ENCODE measurements at places on chromosomes 4 and X. TPM values are rescaled to one million over a fixed set of nuclear protein-coding genes. Genes with fewer than 3 reads are reported as not detected.

INPP4B gene
- total RNA-seq = 18.7 TPM

- H3K27me3 ChIP-seq = peaks cover 5% of the 10 kb centered on the region
- no peaks in the 10 kb centered on the region for H3K4me1 ChIP-seq
- no peak overlapping the region for H3K27ac ChIP-seq
These were observed 117.7 kb downstream of the ADAMTS3 start for GRCh38 chr4:72451349-72451748.

ZCCHC18 gene
- 6.8 TPM for total RNA-seq

GRCh38 chr4:129488427-129488826, 392.5 kb downstream of the C4orf33 start:
- DNase-seq = no peak
- H3K27me3 ChIP-seq = peaks cover 2% of the 10 kb centered on the region
- H3K36me3 ChIP-seq = no peaks in the 10 kb centered on the region
- H3K4me3 ChIP-seq = no peak overlapping the region
- H3K4me1 ChIP-seq = no peaks in the 10 kb centered on the region

ATP2B3 gene
- total RNA-seq = 0.37 TPM

MAGEC3 gene
- not detected for total RNA-seq

DNA sequence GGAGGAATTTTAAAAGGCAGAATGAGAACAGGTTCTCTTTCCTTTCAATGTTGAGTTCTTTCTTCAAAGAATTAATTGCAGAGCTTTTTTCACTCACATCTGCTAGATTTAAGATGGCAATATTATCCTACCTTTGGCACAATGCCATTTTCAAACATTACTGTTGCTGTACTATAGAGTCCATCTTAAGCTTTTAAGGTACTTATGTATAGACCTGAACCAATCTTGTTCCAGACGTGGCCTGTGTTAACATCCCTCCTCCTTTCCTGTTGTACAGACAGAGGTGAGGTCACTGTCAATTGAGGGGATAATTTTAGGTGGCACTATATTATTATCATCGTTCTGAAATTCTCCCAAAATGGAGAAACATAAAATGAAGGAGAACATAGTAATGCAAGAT, 53.0 kb upstream of the MYOZ2 start:
- H3K27me3 ChIP-seq = no peaks in the 10 kb centered on the region
- H3K4me3 ChIP-seq = no peak overlapping the region
- no peak for DNase-seq
- no peaks in the 10 kb centered on the region for H3K36me3 ChIP-seq
- H3K4me1 ChIP-seq = no peaks in the 10 kb centered on the region

ESX1 gene
- not detected for total RNA-seq

- DNase-seq = no peak
- H3K4me1 ChIP-seq = peaks cover 15% of the 10 kb centered on the region
- peaks cover 2% of the 10 kb centered on the region for H3K36me3 ChIP-seq
- H3K27ac ChIP-seq = no peak overlapping the region
These were observed 47.8 kb downstream of the APLN start for GRCh38 chrX:129606918-129607317.

PDE6B gene
- total RNA-seq = 2.3 TPM

C4orf36 gene
- total RNA-seq = 0.60 TPM

DNA sequence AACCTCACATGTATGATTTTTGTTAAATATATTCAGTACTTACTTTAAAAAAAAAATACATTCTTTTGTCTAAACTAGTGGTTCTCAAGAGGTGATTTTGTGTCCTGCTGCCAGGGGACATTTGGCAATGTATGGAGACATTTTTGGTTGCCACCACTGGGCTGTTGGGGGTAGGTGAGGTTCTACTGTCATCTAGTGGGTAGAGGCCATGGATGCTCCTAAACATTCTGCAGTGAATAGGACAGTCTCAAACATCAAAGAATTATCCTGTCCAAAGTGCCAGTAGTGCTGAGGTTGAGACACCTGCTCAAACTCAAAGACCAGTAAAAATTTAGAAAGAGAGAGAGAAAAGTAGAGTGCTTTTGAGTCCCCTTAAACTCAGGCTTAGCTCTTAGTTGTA, 32.9 kb upstream of the PGM2 start:
- no peak overlapping the region for H3K4me3 ChIP-seq
- no peaks in the 10 kb centered on the region for H3K36me3 ChIP-seq
- no peak overlapping the region for H3K27ac ChIP-seq
- H3K27me3 ChIP-seq = peaks cover 2% of the 10 kb centered on the region
- no peak for DNase-seq

DNA sequence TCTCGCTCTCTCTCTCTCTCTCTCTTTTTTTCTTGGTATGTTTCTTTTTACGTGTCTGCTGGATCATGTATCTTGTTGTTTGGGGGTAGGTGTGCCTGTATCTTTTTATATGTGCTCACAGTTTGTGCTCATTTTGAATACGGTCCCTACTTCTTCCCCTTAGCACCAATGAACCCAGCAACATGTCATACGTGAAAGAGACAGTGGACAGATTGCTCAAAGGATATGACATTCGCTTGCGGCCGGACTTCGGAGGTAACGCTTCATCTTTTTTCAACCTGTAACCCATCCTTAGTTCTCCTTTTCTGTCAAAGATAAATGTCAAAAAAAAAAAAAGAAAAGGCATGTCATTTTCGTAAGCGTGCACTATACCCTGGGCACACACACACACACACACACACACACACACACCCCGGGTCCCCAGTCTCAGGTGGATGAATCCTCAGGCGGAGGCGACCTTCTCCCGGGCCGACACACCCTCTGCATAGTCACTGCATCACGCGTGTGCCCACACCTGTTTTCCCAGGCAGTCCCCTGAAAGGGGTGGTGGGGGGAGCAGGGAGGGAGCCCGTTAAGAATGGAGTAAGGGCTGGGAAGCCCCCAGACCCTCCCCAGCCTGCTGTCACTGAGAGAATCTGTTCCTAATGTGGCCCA, 511 bp downstream of the GABRB1 start:
- H3K27me3 ChIP-seq = peaks cover 55% of the 10 kb centered on the region
- peaks cover 3% of the 10 kb centered on the region for H3K36me3 ChIP-seq
- H3K27ac ChIP-seq = no peak overlapping the region
- DNase-seq = peak; percentile 72
- H3K4me3 ChIP-seq = peak overlapping the region; percentile 57

- DNase-seq = no peak
- H3K4me1 ChIP-seq = peaks cover 5% of the 10 kb centered on the region
- H3K27ac ChIP-seq = no peak overlapping the region
- H3K36me3 ChIP-seq = no peaks in the 10 kb centered on the region
These were observed 2332.1 kb downstream of the PCDH7 start for GRCh38 chr4:33052241-33052640.

DNA sequence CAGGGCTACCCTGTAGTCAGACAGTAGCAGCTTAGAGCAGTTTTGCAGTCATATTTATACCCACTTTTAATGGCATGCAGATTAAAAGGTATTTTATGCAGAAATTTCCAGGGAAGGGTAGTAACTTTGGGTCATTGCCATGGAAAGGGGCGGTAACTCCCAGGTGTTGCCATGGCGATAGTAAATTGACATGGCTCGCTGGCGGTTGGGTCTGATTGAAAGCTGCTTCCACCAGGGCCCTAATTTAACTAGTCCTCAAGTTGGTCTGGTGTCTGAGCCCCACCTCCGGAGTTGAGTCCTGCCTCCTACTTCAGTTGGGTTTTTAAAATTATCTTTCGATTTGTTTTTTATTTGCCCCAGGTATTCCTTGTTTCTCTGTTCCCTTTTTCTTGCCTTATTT, 70.1 kb downstream of the NAA11 start:
- no peaks in the 10 kb centered on the region for H3K36me3 ChIP-seq
- DNase-seq = no peak
- no peak overlapping the region for H3K4me3 ChIP-seq
- no peaks in the 10 kb centered on the region for H3K27me3 ChIP-seq

DNA sequence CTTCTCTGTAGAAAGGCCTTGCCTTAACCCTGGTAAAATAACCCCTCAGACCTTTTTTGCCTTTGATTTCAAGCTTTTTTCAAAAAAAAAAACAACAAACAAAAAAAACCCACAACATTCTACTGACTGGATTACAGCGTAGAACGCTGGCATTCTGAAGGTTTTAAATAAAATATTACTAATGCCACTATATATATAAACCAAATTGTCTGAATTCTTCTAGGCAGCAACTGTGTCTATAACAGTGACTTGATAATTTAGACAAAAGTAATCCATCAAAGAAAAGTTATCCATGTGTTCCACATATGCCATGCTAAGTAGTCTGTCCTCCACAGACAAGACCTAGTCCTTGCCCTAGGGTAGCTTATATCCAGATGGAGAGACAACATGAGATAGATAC, 33.6 kb upstream of the CXCL8 start:
- no peak overlapping the region for H3K27ac ChIP-seq
- no peak overlapping the region for H3K4me3 ChIP-seq
- no peaks in the 10 kb centered on the region for H3K27me3 ChIP-seq

DNA sequence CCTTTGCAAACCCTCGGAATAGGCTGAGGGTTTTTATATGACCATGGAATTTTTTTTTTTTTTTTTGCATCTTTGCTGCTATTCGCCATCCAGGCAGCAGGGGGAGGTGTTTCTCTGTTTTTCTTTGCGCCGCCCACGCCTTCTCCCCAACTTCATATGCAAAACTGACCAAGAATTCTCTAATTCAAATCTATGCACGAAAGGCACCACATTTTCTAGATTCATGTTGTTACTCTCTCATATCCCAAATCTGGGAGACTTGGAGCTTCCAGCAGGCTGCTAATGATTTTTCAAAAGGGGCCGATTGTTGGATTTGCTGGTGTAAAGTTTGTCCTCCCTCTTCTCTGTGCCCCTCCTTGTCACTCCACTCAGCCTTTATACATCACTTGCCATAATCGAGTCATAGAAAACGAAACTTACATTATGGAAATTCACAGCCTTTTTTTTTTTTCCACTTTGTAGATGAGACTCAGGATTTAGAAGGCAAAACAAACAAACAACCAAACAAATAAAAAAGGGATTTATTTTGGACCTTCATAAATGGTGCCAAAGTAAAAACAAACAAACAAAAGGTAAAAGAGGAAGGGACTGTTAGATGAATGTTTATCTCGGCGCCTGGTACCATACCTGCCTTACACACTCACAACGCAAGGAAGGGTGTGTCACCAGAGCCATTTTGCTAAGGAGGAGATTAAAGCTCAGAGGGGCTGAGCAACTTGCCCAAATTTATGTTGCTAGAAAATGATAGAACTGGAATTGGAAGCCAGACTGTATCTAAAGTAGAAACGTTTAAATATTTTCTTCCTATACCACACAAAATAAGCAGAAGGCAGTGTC, 29.3 kb upstream of the BOD1L1 start:
- peaks cover 18% of the 10 kb centered on the region for H3K4me1 ChIP-seq
- no peaks in the 10 kb centered on the region for H3K27me3 ChIP-seq
- H3K36me3 ChIP-seq = no peaks in the 10 kb centered on the region
- no peak for DNase-seq

NPY2R gene
- not detected for total RNA-seq

- H3K27me3 ChIP-seq = no peaks in the 10 kb centered on the region
- H3K27ac ChIP-seq = peak overlapping the region; percentile 89
- peaks cover 54% of the 10 kb centered on the region for H3K4me1 ChIP-seq
- no peak for DNase-seq
These were observed 22.5 kb downstream of the RWDD4 start for GRCh38 chr4:183636503-183636902.

DNA sequence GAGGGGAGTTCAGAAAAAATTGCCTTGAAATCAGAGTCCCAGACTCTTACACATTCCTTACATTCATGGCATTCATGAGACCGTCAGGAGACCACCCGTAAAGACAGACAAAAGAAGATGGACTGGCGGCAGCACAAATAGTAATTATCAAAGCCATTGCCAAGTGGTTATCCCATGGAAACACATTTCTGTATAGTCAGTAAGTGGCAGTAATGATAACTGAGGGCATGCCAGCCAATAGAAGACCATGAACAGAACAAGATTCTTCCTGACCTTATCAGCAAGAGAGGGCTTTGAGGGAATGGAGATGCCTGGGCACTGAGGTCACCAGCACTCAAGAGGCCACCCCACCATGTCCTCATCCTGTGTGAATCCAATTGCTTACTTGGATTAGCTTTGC, 121.7 kb upstream of the HCCS start:
- DNase-seq = no peak
- H3K27ac ChIP-seq = no peak overlapping the region
- H3K36me3 ChIP-seq = no peaks in the 10 kb centered on the region
- H3K4me1 ChIP-seq = peaks cover 15% of the 10 kb centered on the region

CLIC2 gene
- 0.97 TPM for total RNA-seq

- H3K27ac ChIP-seq = peak overlapping the region; percentile 73
- DNase-seq = no peak
- no peak overlapping the region for H3K4me3 ChIP-seq
These were observed 11.9 kb downstream of the ENPEP start for GRCh38 chr4:110487873-110488272.

DNA sequence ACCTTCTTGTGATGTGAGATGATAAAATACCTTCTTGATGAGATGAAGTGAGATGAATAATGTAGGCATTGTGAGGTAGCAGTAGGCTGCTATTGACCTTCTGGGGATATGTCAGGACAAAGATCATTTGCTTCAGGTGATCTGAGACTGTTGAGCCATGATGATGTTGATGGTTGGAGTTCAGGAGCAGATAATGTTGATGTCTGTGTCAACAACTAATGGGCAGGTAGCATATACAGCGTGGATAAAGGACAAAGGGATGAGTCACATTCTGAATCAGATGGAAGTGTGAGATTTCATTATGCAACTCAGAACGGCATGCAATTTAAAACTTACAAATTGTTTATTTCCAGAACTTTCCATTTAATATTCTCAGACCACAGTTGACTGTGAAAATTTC, 57.3 kb downstream of the RAP1GDS1 start:
- peaks cover 7% of the 10 kb centered on the region for H3K36me3 ChIP-seq
- no peaks in the 10 kb centered on the region for H3K4me1 ChIP-seq
- H3K27ac ChIP-seq = no peak overlapping the region

SSX2B gene
- total RNA-seq = not detected

- H3K4me3 ChIP-seq = no peak overlapping the region
- H3K27me3 ChIP-seq = no peaks in the 10 kb centered on the region
- H3K4me1 ChIP-seq = peaks cover 8% of the 10 kb centered on the region
- no peaks in the 10 kb centered on the region for H3K36me3 ChIP-seq
- no peak overlapping the region for H3K27ac ChIP-seq
These were observed 30.7 kb upstream of the RPS6KA6 start for GRCh38 chrX:84218726-84219125.

DNA sequence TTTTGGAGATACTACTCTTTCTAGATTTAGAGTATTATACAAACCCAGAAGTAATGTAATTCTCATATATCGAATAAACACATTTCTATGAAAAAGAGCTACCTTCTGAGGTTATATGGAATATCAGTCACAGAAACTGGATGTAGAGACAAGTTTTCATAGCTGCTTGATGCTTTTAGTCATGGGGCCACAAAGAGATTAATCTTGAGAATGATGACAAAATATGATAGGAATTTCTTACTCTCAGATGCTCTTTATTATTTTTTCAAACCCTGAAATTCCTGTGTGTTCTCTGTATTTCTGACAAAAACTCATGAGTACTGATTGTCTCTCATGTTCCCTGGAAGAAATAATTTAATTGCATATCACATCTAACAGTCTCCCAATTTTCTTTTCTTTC, 662.5 kb downstream of the RAPGEF2 start:
- H3K36me3 ChIP-seq = no peaks in the 10 kb centered on the region
- no peak overlapping the region for H3K4me3 ChIP-seq
- no peaks in the 10 kb centered on the region for H3K27me3 ChIP-seq
- no peak for DNase-seq

Data from chondrocyte (in vitro differentiated cells).